ENCODE measurements at places on chromosomes 4 and X.

DNA sequence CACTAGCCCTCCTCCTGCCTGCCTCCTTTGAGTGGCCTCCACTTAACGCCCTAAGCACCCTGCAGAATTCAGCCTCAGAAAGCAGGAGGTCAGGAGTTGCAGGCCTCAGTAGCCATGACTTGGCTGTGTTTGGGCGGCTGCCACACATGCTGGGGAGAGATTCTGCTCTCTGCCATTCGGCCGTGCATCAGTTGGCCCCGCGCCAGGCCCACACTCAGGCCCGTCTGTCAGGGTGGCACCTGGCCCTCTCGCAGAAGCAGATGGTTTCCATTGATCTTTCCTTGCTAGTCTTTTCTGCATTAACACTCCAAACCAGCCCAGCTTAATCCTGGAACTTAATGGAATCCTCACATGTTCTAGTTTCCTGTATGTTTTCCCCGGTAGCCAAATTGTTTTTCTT is 30.7 kb upstream of the ATP6AP2 start:
- DNase-seq = no peak

DNA sequence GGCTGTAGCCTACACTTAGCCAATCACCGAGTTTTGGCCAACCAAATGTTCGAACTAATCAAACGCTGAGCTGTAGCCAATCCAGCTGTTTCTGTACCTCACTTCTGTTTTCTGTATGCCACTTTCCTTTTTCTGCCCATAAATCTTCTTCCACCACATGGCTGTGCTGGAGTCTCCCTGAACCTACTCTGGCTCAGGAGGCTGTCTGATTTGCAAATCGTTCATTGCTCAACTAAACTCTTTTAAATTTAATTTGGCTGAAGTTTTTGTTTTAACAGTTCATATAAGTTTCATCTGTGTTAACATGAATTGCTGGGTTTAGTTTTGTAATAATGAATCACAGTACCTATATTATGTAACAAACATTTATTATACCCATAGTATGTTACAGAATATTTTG is 160.7 kb upstream of the PCDH7 start:
- DNase-seq = no peak

DNA sequence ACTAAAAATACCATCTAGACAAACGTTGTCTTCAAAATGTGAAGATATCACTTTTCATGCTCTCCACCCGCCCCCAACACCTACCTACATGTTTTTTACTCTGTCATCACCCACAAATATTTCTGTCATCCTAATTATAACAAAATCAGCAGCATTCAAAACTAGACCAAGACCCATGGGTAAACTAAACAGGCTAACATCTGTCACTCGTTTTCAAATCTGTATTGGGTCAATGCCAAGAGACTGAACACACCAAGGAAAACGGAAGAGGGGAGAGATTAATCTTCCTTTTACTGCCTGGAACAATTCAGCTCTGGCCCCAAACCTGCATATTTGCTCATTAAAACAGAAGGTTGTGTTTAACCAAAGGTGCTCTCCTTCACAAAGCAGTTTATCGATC is 17.5 kb downstream of the FAM184B start:
- DNase-seq = no peak

- DNase-seq = no peak
Measured at GRCh38 chrX:50107470-50107869, 93.3 kb downstream of the AKAP4 start.

DNA sequence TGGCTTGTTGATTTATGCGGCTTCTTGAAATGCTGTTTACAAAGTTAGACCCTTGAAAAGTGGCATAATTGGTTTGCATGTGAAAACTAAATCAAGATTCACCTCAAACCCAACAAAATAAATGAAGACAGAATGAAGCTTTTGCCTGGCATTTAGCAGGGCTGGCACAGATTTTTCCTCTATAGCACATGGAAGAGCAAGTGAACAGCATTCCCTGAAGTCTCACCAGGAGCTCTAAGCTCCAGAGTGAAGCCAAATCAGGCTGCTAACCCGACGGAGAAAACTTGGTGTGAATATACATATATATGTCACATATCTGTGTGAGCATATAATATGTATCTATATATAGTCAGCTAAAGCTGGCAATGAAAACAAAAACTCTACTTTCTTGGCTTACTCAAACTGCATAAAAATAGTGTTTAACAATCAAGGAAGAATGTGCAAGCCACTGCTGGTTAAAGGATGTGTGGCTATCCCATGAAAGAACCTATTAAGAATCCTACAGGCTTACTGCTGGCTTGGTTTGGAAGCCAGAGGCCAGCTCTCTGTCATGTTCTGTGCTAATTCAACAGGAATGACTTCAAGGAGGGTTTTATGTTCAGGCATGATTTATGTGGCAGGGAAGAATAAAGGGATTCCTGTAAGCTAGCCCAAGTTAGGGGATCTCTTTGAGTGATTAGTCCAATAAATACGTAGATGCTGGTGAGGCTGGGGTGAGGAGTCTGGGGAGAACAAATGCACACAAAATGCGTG is 69.9 kb downstream of the MFAP3L start:
- no peak for DNase-seq

- no peak for DNase-seq
Measured at GRCh38 chrX:31126205-31126604, 54.4 kb upstream of the FTHL17 start.

DNA sequence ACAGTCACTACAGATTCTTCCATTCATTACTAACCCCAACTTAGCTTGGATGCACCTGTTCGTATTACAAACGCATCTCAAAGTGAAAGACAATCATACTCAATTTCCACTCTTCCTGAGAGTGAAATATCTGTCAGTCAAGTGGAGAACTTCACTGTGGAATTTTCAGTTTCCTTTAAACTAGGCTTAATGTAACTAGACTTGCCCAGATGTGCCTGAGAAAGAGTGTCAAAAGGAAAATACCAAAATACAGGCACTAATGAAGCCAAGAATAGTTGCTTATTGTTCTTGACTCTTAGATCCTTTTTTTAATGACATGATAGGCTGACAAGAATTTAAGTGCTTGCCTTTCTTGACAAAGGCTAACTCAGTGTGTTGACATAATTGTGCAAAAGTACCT is 72.4 kb upstream of the NR3C2 start:
- DNase-seq = no peak

DNA sequence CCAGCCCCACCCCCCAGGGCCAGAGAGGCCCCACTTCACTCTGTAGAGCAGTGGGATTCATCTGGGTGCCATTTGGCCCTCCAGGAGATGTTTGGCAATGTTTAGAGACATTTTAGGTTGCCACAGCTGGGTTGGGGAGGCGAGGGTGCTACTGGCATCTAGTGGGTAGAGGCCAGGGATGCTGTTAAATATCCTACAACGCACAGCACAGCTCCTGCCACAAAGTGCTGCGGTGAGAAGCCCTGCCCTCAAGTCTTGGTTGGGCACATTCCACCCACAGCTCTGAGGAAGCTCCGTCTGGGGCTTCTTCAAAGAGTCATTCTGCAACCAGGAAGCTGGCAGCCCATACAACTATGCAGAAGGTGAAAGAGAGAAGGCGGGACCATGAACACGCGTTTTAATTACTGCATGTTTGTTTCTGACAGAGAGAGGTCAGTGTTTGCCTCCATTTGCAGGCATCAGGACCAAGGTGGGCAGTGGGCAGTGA is 48.1 kb upstream of the FAM9C start:
- peak; percentile 83 for DNase-seq

DNA sequence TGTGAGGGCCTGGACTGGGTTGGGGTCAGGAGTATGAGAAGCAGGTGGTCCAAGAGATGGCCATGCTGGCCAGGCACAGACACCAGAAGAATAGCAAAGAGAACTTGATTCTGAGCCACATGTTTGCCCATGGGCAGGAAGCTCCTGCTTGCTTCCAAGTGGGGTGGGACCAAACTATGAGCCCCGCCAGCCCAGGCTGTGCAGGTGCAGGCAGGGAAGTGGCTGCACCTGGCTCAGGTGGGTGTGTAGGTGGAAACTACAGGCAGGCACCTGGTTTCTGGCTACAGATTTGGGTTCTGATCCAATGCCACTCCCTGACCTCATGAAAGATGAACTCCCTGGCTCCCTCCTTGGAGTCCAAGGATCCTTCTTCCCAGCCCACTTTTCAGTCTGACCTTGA is 207.9 kb upstream of the KLF3 start:
- no peak for DNase-seq

DNA sequence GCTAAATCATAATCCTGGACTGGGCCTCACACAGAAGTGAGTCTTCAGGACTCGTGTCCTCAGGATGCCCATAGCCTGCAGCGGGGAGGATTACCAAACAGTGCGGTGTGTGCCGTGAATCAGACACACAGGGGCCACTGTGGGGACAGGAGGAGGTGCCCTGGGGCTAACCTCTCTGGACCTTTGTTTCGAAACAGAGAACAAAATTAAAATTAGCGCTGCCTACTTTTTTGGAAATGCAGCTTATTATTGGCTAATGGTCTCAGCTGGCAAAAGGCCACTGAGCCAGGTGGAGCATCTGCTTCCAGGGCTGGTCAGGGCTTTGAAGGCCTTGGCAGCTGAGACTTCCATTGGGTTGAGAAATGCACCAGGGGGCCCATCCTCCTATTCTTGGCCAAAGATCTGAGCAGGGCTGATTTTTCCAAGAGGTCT is 236.2 kb downstream of the EVC2 start:
- no peak for DNase-seq

DNA sequence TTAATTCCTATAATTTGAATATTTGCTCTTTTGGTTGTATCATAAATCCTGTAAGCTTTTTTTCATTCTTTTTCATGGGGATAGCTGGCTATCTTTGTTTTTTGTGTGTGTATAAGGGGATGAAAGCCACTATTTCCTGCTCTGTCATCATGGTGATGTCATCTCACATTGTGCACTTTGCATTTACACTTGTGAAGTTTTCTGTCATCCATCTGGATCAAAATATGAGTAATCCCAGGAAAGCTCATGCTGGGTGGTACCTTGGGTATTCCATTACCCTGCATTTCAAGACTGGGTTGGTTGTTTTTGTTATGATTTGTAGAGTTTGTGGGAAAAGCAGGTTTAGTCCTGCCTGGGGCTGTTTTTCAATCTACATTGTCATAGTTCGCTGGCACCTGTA is 367.3 kb downstream of the CHIC1 start:
- DNase-seq = no peak

- no peak for DNase-seq
Measured at GRCh38 chr4:145130130-145130529, 32.0 kb downstream of the ABCE1 start.

All from stimulated activated CD4-positive, alpha-beta T cell treated with anti-CD3 and anti-CD28 coated beads, Interleukin-1b, Interleukin-23, amount 100 ng/mL, for 48 hours (primary cell).